ENCODE measurements at places on chromosomes 6 and 20. TPM values are rescaled to one million over a fixed set of nuclear protein-coding genes. Genes with fewer than 3 reads are reported as not detected.

The C6orf163 gene
- total RNA-seq = 4.5 TPM

The GPR6 gene
- total RNA-seq = not detected

The ADIG gene
- total RNA-seq = not detected

The GPX5 gene
- not detected for total RNA-seq

The MACROD2 gene
- 6.4 TPM for total RNA-seq

DNA sequence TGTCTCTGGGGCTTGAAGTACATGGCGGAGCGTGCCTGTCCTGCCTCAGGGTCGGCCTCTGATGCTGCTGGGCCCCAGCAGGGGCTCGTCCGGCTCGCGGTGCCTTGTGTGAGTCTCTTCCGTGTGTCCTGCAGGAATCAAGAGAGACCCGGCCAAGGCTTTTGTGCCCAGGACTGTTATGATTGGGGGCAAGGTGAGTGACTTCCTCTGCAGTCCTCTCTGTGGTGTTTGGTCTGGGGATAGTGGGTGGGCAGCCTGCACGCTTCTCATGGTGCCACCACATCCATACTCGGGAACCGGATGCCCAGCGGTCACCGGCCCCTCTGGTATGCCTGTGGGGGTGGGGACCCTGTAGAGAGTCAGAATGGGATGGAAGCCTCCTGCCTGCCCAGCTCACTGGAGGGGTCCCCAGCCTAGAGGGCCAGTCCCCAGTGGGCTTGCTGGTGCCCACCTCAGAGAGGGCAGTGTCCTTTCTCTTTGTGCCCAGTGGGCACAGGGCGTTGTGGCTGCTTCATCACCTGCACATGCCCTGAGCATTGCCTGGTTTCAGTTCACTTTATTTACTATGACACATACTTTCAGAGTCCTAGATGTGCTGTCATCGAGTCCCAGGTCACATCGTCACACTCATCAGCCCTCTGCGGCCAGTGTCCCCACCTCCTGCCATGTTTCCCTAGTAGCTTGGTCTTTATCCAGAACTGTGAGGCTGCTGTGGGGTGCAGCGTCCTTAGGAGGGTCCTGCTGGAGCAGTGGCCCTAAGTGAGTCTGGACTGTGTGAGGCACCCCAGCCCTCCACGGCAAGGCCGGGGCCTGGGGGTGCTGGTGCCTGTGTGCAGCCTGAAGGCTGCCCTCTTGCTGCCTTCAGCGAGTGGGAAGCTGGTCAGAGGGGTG is 40.7 kb downstream of the PYGB start:
- DNase-seq = no peak

- no peak for DNase-seq
These were observed 477.0 kb upstream of the CHD6 start for GRCh38 chr20:42095221-42095620.

GRCh38 chr20:60107621-60108390 is 149.6 kb downstream of the CDH26 start:
- no peak for DNase-seq

- DNase-seq = no peak
These were observed 83.0 kb downstream of the HFE start for GRCh38 chr6:26170181-26170580.

DNA sequence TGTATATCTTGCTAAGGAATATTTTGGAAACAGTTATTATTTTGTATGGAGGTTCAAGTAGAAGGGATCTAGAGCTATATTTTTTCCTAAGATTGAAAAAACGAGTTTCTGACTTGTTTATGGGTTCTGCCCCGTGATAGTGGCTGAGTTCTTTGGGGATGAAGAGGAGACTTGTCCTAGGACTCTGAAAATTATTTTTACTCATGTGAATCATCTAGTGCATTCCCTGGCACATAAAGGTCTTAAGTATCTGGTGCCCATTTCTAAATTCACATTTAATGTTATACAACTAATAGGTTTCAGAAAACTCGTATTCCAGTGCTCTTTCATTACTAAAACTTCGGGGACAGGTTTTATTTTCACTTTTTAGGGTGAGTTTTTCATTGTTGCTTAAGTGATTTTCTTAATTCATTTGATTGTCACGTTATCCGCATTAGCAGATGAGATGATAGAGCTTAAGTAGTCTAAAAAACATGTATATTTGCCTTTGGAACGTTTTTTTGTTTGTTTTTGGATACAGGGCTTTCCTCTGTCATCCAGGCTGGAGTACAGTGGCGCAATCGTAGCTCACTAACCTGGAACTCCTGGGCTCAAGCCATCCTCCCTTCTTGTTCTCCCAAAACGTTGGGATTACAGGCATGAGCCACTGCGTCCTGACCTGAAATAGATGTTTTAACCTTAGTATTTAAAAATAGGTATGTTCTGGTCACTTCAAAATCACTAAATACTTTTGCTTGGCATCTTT is 2.1 kb downstream of the NFYA start:
- no peak for DNase-seq

- no peak for DNase-seq
These were observed 27.3 kb downstream of the WRNIP1 start for GRCh38 chr6:2792330-2793110.

GRCh38 chr20:24146231-24146634 is 157.7 kb upstream of the GGTLC1 start:
- DNase-seq = no peak

- DNase-seq = no peak
These were observed 4.4 kb downstream of the EFHC1 start for GRCh38 chr6:52424513-52424912.

DNA sequence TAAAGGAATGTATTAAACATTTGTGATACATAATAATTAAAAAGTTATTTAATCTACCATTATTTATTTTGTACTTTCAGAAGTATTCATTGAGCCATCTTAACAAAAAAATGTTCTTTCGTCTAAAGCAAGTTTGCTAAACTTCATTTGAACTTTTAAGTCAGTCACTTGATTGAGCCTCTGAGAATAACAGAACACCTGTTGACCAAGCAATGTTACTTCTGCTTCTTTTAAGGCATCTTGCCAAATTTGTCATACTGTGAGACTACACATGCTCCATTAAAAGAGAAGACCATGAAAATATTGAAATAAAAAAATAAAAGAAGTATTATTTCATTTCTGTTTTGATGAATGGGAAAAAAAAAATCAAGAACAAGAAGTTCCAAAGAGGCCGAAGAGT is 141.8 kb upstream of the BMP5 start:
- DNase-seq = no peak

DNA sequence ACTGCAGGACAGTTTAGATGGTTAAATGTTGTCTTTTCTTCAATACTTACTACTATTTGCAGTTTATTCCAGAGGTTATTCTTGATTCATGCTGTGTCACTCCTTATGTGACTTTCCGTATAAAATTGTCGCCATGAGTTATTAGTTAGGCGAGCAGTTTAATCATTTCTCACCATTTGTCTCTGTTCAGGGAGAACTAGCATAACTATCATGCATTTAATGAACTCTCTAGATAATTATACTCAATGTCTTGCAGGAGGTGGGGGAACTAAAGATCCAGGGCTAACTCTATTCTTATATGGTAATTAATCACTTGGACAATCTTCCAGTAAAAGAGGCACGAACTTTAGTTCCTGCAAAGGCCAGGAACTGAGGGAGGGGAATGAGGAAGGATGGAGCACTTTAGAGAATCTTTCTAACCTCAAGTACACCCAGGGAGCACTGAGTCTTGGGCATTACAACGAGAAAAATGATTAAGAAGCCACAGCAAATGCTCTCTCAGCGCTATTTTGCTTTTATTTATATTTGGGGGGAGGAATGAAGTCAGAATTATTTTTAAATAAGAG is 58.3 kb downstream of the IYD start:
- DNase-seq = no peak

DNA sequence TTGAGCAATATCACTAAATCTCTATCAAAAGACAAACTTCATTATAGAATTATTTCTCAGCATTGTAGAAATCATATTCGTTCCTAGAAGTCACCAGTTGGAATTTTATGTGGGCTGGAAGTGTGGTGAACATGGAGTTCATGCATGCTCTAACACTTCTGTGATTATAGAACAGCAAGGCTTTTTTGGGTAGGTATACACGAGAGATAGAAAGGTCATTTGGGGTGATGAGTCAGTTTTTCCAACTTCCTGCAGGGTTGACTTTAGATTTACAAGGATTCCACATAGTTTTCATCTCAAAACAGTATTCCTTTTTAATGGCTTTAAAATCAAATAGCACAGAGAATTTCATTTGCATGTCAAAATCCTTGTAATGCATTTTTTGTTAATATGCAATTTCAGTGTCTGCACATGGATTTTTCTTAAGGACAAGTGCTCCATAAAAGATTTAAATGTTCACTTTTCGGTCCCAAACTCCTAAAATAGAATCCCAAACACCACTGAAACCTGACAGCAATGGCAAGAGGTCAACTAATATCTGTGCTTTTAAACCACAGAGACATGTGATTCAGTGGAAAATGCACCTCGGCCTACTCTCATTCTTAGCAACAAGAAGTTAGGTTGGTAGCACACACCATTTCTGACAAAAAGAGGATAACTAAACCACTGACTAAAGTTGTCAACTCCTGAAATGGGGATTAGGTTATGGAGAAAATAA is 211.0 kb downstream of the MOXD1 start:
- DNase-seq = no peak

Data from neural crest cell (in vitro differentiated cells).